ENCODE measurements at places on chromosomes 5 and 9. TPM values are rescaled to one million over a fixed set of nuclear protein-coding genes. Genes with fewer than 3 reads are reported as not detected.

- H3K4me3 ChIP-seq, result no peak overlapping the region
- peaks cover 4% of the 10 kb centered on the region for H3K4me1 ChIP-seq
- no peak for DNase-seq
- H3K27ac ChIP-seq, result no peak overlapping the region
These were observed 361.4 kb upstream of the RPS23 start for GRCh38 chr5:82639393-82640144.

Gene DPP7
- 58.2 TPM for total RNA-seq

DNA sequence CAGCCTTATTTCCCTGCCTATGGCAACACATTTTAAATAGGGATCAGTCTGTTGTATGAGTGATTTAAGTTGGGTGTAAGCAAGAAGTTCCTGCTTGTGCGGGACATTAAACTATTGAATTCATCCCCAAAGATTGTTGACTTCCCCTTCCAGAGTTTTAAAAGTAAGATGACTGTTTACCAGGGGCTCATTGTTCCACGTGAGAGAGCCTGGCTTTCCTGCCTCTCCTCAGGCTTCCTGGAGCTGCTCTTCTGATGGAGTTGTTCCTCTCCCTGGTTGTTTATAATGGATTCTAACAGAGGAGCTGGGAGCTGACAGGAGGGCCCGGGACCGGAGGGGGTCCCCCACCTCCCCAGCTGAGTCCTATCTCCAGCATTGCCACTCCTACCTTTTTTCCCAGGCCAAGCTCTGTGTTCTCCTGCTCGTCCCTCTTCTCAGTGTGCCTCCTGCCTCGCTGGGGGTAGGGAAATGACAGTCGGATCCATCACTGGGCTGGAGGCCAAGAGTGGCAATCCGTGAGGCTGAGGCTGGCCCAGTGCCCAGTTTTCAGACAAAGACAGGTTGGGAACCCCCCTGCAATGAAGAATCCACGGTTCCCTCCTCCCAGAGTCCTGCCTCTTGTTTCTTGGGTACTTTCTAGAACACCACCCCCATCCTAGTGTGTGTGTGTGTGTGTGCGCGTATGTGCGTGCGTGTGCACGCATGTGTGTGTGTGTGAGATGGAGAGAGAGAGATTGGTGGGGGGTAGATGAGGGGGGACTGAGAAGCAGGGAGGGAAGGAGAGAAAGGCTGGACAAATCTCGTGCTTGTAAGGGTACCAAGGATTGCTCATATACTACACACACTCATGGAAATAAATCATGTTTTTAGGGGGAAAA, 123.7 kb upstream of the NFIB start:
- H3K36me3 ChIP-seq, result no peaks in the 10 kb centered on the region
- peaks cover 4% of the 10 kb centered on the region for H3K4me1 ChIP-seq
- no peaks in the 10 kb centered on the region for H3K27me3 ChIP-seq
- no peak overlapping the region for H3K27ac ChIP-seq
- no peak for DNase-seq

DNA sequence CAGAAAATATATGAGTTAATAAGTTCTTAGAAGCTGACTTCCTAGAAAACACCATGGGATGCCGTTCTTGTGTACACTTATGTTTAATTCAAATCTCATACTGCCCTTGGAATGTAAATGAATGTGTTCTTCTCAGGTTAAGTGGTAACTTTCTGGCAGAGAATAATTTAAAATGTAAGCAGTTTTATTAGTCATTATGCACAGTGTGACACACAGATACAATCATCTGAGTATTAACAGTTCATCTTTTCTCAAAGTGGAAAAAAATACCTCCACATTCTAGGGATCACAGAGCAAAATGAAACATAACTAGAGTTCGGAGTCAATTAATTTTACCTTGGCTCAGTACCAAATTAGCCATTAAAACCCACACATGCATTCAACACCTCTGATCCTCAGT, 508.1 kb downstream of the CDH9 start:
- H3K4me1 ChIP-seq, result no peaks in the 10 kb centered on the region
- no peak for DNase-seq
- H3K4me3 ChIP-seq, result no peak overlapping the region
- no peaks in the 10 kb centered on the region for H3K27me3 ChIP-seq

Gene GRIN3A
- not detected for total RNA-seq

DNA sequence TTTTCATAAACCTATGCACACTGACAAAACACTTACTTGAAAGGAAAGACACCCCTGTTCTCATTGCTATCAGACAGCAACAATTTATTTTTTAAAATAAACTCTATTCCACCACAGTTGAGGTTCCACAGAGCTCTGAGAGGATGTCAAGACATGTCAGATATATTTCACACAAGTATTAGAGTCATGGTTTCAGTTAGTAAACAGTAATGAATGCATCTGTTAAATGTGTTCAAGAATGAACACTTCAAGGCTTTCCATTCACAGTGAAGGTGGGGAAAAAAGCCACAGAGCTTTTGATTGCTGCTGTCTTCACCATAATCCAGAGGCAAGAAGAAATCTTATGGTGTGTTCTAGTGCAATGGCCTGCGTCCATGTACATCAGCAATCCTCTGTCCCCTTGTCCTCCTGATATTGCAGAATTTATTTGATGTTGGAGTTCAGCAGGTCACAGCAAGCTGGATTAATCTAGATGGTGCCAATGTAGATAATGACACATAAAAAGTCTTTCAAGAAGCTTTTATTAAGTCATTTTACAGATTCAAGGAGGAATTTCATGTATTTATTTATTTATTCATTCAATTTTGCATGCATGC, 146.8 kb downstream of the GHR start:
- H3K4me3 ChIP-seq, result no peak overlapping the region
- no peak overlapping the region for H3K27ac ChIP-seq
- no peaks in the 10 kb centered on the region for H3K27me3 ChIP-seq
- H3K36me3 ChIP-seq, result no peaks in the 10 kb centered on the region
- H3K4me1 ChIP-seq, result no peaks in the 10 kb centered on the region

GRCh38 chr5:3004361-3005080, 253.0 kb upstream of the IRX2 start:
- no peak overlapping the region for H3K27ac ChIP-seq
- H3K36me3 ChIP-seq, result no peaks in the 10 kb centered on the region
- H3K4me3 ChIP-seq, result no peak overlapping the region
- H3K4me1 ChIP-seq, result no peaks in the 10 kb centered on the region
- no peaks in the 10 kb centered on the region for H3K27me3 ChIP-seq

Measured in esophagus squamous epithelium (tissue), 5 donors.